ENCODE measurements at places on chromosomes 1 and 21. TPM values are rescaled to one million over a fixed set of nuclear protein-coding genes. Genes with fewer than 3 reads are reported as not detected.

The RIIAD1 gene
- total RNA-seq = not detected

The ANKRD65 gene
- 0.14 TPM for total RNA-seq

The MFAP2 gene
- 0.95 TPM for total RNA-seq

The SPATA21 gene
- total RNA-seq = 0.06 TPM

The NCMAP gene
- 0.08 TPM for total RNA-seq

The OR2L5 gene
- total RNA-seq = not detected

The LTN1 gene
- 6.2 TPM for total RNA-seq
